ENCODE measurements at places on chromosomes 16 and 17.

- no peak for DNase-seq
Measured at GRCh38 chr16:86891121-86891520, 312.8 kb downstream of the FOXL1 start.

- DNase-seq = no peak
Measured at GRCh38 chr16:19132255-19132654, 18.5 kb downstream of the ITPRIPL2 start.

DNA sequence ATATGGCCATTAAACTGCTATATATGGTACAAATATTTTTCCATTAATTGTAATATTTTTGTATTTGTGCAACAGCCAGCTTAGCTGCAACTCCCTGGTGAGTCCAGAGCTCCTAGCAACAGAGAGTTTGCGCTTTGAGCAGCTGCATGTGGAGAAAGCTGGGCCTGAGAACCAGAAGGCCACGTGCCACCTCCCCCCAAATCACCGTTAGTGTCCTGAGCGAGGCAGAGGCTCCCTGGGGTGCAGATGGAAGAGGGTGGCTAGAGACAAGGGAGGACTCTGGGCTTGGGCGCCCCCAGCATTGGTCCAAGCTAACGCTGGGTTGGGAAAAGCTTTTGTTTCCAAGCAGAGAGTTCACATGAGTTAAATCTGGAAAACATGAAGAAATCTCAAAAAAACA, 41.6 kb downstream of the HSBP1 start:
- DNase-seq = no peak

DNA sequence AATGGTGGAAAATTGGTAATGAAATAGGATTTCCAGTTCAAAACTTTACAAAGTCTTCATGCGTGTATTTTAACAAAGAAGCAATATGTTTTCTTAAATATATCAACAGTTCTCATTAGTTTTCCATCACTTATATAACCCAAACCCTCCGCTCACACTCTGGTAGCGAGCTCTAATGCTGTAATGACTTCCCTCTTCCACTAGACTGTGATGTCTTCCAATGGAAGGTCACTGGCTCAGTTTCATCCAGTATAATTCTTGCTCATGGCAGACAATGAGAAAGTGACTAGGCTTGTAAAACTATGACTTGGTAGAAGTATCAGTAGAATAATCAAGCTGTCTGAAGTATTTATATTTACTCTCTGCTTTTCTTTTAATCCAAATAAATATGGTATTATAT, 32.8 kb downstream of the NETO2 start:
- no peak for DNase-seq

DNA sequence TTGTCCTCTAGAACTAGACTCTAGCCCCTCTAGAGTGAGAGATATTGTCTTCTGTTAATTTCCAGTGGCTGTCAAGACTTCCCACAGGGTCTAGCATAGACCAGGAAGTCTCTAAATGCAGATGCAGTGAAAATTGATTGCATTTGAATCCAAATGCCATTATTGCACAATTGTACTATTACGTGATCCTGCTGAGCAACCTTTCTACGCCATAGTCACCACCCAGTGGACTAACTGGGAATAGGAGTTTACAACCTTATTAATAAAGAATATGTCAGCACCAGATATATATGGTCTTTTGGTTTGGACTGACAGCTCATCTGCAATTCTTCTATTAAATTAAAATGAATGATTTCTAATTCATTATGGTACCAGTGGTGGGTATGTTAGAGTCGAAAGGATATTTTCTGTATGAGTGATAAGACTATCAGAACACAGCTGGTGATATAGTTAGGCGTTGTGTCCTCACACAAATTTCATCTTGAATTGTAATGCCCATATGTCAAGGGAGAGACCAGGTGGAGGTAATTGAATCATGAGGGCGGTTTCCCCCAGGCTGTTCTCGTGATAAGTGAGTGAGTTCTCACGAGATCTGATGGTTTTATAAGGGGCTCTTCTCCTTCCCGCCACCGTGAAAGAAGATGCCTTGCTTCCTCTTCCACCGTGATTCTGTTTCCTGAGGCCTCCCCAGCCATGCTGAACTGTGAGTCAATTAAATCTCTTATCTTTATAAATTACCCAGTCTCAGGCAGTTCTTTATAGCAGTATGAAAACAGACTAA, 138.9 kb upstream of the CA10 start:
- DNase-seq = no peak

DNA sequence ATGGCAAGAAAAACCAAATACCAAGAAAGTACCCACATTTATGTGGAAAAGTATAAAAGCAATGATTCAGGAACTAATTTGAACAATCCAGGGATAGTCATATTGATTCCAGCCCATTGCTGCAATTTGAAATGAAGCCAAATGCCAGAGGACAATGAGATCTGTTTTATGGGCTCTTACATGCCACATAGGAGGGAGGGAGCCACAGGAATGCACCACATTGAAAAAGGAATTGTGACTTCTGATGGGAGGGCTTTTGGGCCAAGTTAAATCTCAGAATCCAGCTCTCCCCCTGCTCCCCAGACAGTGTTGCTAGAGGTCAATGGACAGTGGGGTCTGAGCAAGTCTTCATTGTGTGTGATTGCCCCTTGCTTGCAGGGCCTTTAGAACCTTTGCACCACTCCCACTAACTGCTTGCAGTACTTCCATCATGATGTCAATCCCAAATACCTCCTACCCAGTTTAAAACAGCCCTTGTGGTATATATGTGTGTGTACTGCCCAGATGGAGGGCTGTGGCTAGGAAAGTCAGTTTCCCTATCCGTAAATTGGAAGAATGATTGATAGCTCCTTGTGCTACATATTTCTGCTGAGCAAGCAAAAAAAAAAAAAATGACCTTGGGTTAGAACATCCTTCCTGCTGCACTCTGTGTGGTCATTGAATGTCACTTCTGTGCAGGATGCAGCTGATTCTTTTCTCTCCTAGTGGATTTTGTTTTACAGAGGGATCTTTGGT, 406.8 kb downstream of the UTP18 start:
- DNase-seq = no peak

GRCh38 chr17:42852351-42852750, 1.4 kb downstream of the AOC3 start:
- no peak for DNase-seq

DNA sequence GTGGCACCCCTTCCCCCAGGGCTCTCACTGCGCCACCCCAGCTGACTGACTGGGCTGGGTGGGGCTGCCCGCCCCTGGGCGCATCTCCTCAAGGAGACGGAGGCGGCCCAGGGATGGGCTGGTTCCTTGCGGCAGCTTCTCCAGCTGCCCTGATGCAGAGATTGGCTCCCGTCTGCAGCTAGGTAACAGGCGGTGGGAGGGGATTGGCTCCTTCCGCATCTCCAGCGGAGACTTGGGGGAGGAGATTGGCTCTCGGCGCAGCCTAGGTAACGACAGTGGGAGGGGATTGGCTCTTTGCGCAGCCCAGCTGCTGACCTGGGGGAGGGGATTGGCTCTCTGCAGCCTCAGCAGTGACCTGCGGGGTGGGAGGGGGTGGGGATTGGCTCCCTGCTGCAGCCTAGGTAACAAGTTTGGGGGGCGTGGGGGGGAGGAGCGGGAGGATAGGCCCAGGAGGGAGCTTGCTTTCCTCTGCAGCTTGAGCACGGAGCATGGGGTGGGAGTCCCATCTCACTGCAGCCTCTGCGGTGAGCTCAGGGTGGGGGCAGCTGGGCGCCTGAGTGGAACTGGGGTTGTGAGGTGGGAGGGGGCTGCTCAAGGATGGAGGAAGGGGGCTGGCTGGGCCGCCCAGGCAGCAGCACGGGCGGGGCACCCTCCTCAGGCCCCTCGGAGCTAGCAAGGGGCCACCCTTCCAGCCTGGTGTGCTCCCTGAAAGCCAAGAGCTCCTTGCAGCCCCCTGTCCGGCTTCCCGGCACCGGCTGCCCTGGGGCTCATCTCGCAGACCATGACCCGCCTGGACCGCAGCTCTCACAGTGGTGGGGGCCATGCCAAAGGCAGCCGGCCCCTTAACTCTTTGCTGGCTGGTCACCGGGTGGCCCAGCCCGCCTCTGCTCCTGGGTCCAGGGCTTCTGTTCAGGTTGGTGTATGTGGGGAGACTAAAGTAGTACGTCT, 6.4 kb downstream of the NFE2L1 start:
- DNase-seq = no peak

DNA sequence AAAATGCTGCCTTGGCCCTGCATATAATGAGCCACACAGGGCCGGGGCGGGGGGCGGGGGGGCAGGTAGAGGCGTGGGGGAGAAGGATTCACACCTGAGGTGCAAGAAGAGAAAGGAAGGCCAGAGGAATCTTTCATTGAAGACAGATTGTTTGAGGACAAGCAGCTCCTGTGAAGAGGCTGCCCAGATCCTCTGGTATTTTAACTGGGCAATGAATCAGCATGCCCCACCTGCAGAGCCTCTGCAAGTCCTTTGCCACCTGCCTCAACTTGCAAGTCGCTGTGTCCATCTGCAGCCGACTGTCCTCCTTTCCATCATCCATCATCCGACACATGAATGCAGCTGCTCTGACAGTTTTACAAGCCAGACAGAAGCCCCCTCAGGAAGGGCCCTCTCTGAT, 1.2 kb upstream of the SOST start:
- DNase-seq = no peak

DNA sequence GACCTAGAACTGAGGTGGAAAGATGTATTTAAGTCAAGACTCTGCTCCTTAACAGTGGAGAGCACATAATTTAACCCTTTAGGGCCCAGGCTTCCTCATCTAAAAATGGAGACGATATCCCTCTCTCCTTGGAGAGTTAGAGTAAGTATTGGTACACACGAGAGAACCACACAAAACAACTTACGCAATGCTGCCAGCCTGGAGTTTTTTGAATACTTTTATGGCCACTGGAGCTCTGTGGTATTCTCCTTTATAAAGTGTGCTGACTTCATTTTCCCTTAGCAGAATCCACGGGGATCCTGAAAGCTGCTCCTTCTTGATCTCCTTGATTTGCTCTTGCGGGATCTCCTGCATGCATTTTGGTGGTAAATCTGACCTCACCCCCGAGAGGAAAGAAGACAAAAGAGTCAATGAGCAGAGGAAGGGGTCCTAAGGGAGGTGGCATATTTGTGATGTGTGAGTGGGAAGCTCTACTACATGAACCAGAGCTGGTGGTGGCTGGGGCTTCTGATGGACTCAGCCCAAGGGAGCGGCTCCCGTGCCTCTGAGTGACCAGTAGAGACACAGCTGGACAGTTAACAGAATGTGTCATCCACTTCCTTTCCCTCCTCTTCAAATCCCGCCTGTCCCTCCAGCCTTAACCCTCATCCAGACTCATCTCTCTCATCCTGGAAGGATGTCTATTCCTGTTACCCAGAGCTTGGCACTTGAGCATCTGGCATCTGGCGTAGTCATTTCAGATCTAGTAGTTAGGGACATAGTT, 9.4 kb downstream of the MLKL start:
- no peak for DNase-seq

All from activated naive CD4-positive, alpha-beta T cell (primary cell).